T-cell (primary cell): ENCODE measurements at places on chromosomes 6 and 20. TPM values are rescaled to one million over a fixed set of nuclear protein-coding genes. Genes with fewer than 3 reads are reported as not detected.

MTO1 gene
- total RNA-seq: 80.4 TPM

ABHD16B gene
- total RNA-seq: not detected

GRCh38 chr20:25397096-25397495, 6.5 kb upstream of the ABHD12 start:
- DNase-seq: no peak

OR10C1 gene
- not detected for total RNA-seq

ULBP1 gene
- total RNA-seq: 0.15 TPM

SIRPG gene
- 28.6 TPM for total RNA-seq

- peak; percentile 41 for DNase-seq
These were observed at the start of gene HRH3 for GRCh38 chr20:62219992-62220665. Gene HRH3, minus strand, starts transcription at chr20:62220278. Its CDS starts 308 bp downstream, at chr20:62219970.

DNA sequence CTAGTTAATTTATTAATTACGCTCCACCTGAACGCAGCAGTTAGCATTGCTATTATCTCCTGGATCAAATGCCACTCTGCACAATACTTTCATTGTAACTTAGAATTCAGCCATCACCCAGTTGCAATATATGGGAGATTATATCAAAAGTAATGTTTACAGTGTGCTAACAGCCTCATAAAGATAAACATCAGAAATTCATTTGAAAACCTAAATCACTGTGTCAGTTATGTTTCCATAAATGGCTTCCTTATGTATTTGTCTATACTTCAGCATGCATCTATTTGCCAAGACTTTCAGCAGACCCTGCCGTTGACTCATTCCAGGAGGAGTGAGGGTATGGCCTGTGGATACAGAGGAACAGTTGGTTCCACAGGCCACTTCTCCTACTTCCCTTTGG, 300.1 kb downstream of the TFAP2B start:
- DNase-seq: no peak

DNA sequence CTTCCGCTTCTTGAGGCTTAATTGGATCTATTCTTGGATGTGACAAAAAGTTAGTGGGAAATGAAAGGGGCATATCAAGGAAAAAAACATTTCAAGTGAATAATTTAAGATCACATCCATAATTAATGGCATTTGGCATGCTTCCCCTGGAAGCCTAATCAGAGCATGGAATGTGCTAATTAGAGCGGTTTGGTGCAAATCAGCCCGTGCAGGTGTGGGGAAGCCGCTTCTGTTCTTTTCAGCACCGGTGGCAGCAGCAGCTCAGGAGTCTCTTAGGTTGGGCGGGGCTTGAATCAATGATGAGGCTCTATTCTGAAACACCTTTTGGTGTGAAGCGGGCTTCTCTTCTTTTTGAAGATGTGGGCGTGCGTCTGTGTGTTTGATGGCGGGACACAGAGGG, 301.2 kb downstream of the LRFN2 start:
- no peak for DNase-seq

- no peak for DNase-seq
These were observed 672.1 kb downstream of the MAFB start for GRCh38 chr20:40016890-40017289.

MCM3 gene
- 52.1 TPM for total RNA-seq

DNA sequence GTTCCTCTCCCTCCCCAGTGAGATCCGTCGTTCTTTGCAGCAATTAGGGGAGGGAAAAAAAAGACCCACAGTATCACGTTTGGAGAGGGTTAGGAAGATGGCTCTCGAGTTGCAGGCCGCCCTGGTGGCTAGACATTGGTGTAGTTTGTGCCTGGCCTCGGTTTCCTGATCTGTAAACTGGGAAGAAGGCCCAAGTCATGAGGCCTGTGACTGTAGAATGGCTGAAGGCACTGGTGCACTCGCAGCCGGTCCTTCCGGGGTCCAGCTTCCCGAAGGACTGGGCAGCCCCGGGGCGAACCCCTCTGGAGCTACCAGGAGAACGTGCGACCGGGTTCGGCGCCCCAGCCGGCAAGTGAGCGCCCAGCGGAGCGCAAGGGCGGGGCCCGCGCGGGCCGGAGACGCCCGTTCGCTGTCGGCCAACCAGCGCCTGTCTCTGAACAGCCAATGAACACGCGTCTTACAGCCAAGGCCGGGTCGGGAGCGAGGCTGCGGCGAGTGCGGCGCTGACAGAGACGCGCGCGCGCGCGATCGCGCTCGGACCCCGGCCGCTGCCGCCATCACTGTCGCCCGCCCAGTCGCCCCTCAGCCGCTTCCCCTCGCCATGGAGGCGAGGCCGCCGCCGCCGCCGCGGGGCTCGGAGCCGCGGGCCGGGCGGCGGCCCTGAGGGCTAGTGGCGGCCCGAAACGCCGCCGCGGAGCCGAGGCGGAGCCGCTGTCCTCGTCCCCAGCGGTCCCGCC, at the start of gene PTPRA:
Gene PTPRA (plus strand): TSS at position 472 of the 737 bp plus-strand sequence. CDS start 90,797 bp downstream, outside the sequence.
- DNase-seq: peak; percentile 88

GRCh38 chr6:13615792-13616120, 621 bp downstream of the NOL7 start:
- peak; percentile 33 for DNase-seq

HCRTR2 gene
- total RNA-seq: not detected

DNA sequence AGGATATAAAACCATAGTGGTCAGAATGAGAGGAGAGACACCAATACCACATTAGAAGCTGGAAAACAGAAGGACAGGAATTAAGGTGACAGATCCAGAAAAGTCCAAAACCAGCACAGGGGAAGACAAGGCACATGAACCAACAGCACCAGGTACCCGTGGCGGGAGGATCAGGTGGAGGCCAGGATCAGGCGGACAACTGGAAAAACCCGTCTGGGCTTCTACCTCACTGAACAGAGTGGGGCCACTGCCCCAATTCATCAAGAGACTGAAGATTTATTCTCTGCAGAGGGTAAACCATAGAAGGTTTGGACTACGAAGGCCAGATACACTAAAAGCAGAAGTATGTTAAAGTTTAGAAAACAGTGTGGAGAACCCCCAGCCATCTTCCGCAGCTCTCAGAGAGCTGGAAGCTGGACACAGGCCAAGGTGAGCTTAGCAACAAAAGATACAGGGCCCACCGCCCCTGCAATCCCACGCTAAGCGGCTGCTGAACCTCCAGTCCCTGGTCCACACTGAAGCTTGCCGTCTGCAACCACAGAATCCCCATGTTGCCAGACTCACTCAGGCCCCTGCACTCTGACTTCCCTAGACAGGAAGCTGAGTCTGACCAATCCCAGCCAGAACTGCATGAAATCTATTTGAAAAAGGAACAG, 29.9 kb downstream of the ABHD12 start:
- no peak for DNase-seq

DNA sequence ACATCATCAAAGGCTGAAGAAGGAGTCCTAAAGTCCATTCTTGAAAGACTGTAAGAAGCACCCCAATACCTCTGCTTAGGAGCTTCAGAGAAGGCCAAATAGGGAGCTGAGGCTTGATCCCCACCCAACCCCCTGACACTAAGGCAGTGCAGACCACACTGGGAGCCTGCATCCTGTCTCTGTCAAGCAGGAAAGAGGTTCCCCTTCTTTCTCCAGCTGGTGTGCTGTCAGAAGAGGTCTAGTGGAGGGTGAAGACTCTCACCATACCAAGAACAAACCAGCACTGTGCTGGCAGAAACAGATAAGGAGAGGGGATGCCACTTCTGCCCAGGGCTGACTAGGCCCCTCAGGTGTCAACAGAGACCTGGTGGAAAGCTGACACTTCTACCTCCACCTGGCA, 19.9 kb downstream of the GZF1 start:
- no peak for DNase-seq

GRCh38 chr6:3697609-3698008, 53.9 kb downstream of the PXDC1 start:
- no peak for DNase-seq

- no peak for DNase-seq
These were observed at the start of gene CST3 for GRCh38 chr20:23637282-23638221. Gene CST3, minus strand, starts transcription at chr20:23637955. Its CDS starts 93 bp downstream, at chr20:23637862.

GRCh38 chr6:79702691-79703090, 71.6 kb downstream of the SH3BGRL2 start:
- DNase-seq: peak; percentile 5

DNA sequence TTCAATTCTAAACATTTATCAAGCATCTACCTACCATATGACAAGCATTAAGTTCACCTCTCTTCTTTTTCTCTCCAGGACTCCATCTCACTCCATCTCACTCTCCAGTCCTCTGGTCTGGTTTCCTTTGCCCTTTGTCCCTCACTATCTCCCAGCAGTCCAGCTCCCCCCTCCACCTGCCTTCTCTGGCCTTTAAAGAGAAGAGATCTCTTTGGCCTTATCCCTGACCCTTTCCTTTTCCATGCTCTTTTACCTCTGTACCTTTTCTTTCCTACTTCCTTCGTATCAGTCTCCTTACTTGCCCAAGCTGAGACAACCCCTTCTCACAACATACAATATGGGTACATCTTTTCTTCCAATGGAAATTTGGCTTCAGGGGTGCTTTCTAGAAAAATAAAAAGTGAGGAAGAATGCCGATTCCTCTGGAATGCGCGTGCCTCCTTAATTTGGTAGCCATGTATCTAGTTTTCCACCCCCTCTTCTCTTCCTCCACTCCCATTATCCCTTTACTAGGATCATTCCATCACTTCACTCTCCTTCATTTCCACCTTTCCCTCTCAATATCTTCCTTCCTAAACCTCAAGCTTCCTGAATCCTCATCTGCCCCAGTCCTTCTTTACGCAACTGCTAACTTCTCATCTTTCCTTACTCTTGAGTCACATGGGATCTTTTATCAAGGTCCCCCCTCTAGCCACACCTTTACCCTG, 745 bp upstream of the AGPAT1 start:
- no peak for DNase-seq

GRCh38 chr6:20583444-20583800, 49.2 kb downstream of the CDKAL1 start:
- DNase-seq: no peak

ADTRP gene
- 74.7 TPM for total RNA-seq

GRCh38 chr6:33584700-33585402, 4.8 kb upstream of the BAK1 start:
- DNase-seq: no peak

DNA sequence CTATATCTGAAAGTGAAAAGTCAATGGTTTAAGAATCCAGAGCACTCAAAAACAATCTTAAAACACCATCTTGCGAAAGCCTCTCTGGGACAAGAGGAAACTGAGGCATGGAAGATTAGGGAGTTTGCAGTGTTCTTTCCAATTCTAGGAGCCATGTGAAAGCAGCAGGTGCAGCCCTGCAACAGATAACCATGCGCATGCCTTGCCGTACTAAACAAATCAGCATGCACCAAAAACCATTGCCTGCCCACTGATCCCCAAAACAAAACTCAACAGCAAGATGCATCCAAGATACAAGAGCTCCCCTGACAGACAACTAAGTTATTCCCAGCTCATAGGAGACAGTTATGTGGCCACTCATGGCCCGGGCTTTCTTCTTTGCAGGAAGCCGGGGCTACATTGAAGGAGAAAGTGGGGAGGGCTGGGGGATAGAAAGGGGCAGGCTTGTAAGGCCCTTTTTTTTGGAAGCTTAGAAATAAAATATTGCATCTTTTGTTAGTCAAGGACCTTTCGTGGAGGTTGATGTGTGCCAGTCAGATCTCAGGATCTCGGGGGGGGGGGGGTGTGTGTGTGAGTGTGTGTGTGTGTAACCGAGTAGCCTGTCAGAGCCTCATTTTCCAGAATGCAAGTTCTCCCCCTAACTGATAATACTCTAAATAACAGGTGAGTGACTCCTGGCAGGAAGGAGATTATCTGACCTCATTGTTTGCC, 178.4 kb downstream of the MBOAT1 start:
- DNase-seq: no peak

DNA sequence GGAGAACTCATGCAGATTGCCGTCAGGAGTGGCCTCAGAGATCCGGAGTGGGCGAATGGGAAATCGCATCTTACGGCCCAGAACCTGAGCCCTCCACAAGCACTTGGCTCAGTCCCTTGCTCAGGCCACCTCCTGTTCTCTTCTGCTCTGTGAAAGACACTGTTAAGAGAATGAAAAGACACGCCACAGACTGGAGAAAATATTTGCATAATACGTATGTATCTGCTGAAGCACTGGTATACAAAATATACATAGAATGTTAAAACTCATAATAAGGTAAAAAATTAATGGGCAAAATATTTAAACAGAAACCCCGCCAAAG, 838 bp upstream of the POM121L2 start:
- DNase-seq: no peak

GRCh38 chr6:116059713-116060571, 749 bp downstream of the FRK start:
- no peak for DNase-seq

- no peak for DNase-seq
These were observed 128.8 kb upstream of the PDE7B start for GRCh38 chr6:135722679-135723078.

GRCh38 chr6:33689879-33690278, 21.6 kb downstream of the UQCC2 start:
- DNase-seq: no peak

ZNF391 gene
- total RNA-seq: 4.5 TPM

C6orf163 gene
- total RNA-seq: 4.5 TPM

GRCh38 chr6:40417031-40417430, 170.1 kb downstream of the LRFN2 start:
- no peak for DNase-seq

ADGRF4 gene
- total RNA-seq: not detected

- DNase-seq: no peak
These were observed 47.9 kb upstream of the MRAP2 start for GRCh38 chr6:83985715-83986114.

TCP11 gene
- total RNA-seq: not detected

- DNase-seq: no peak
These were observed 9.4 kb downstream of the PACSIN1 start for GRCh38 chr6:34475238-34475682.

DNA sequence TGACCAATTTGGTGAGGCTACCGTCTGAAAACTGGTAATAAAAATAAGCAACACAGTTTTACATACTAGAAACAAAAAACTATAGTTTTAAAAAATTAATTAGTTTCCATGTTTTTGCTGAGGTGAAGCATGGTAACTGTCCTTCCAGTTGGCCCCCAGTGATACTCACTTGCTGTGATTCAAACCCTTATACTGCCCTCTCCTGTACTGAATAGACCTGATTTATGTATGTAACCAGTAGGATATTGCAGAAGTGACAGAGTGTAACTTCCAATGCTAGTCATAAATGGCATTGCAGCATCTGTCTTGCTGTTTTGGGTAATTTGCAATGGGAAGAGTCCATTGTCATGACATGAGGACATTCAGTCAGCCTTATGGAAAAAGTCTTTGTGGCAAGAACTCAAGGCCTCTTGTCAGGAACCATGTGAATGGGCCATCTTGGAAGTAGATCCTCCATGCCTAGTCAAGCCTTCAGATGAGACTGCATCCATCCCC, 8.9 kb upstream of the CHD6 start:
- DNase-seq: no peak

- no peak for DNase-seq
These were observed 1.8 kb upstream of the FASTKD5 start for GRCh38 chr20:3161316-3162079.

GRCh38 chr6:153698001-153698400, 341.0 kb upstream of the OPRM1 start:
- no peak for DNase-seq
